AG09319 (cell line): ENCODE measurements at places on chromosomes 3 and 15.

GRCh38 chr15:101396484-101397261, 92.8 kb downstream of the PCSK6 start:
- no peak for DNase-seq

- no peak for DNase-seq
Observed at GRCh38 chr3:185983495-185984141, 45.8 kb upstream of the TRA2B start.

DNA sequence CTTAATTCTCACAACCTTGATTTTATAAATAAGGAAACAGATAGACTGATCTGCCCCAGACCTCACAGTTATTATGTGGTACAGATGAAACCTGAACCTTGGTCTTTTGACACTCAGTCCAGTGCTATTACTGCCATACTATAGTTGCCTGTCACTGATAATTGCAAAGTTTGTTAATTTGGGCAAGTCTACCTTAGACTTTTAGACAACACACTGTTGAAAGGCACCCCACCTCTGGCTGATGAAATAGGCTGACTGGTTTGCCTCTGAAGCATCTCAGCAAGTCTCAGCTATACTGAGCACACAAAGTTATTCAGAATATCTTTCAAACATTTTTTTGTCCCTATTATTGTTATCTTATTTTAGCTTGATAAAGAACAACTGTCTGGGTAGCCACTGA, 53.1 kb upstream of the MAP4 start:
- DNase-seq: no peak

DNA sequence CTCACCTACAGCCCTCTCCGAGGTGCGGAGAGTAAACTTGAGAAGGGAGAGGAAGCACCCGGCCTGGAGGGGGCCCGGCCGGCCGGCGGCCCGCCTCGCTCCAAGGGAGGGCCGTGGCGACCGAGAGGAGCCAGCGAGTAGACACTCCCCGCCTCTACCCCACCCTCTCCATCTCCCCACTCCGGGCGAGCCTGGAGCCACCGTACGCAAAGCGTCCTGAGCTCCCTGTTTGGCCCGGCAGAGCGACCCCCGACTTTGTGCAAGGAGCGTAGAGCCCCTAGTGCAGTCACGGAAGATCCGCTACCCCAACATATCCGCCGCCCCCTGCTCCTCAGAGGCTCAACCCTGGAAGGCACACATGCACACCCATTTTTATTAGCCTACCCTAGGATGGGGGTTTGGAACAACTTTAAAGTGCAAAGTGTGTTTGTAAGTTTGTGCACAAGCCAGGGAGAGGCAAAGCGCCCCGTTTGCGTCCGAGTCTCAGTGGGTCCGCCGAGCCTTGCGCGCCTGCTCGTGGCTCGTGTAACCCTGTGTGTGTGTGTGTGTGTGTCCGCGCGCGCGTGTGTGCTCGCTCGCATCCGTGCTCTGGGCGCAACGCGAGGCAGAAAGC, 508 bp upstream of the SMAD6 start:
- no peak for DNase-seq

DNA sequence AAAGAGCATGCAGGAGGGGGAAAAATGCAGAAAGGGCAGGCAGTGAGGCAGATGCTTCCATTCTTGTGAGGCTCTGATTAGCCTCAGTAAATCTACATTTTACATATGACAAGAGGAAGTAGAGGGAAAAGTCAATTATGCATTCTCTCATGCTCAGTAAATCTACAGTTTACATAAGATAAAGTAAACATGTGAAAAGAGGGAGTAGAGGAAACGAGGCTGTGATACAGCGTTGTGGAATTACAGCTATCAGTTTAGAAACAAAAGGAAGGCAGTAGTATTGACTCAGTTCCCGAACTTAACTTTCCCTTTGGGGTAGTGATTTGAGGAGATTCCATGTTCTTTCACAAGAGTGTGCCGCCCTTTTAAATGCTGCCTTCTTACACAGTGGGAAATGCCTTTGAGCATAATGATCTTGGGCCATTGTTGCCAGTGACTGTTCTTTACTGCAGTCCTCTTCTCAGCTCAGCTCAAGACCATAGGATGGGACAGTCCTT, 39.3 kb downstream of the OSTN start:
- DNase-seq: no peak

DNA sequence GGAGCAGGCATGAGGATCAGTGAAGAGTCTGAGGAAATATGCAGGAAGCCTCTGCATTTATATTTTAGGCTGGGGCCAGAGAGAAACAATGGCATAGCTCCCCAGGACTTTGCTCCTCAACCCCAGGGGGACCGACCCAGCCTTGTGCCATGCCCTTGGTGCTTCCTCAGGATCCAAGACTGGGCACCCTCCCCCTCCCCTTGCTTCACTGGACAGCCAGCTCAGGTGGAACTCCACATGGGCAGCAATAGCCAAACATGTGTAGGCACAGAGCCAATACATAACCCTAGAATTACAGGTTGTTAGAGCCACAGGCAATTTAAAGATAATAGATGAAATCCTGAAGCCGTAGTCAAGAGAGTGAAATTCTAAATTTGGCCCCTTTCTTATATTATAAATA, 73.0 kb upstream of the ETV5 start:
- DNase-seq: no peak

DNA sequence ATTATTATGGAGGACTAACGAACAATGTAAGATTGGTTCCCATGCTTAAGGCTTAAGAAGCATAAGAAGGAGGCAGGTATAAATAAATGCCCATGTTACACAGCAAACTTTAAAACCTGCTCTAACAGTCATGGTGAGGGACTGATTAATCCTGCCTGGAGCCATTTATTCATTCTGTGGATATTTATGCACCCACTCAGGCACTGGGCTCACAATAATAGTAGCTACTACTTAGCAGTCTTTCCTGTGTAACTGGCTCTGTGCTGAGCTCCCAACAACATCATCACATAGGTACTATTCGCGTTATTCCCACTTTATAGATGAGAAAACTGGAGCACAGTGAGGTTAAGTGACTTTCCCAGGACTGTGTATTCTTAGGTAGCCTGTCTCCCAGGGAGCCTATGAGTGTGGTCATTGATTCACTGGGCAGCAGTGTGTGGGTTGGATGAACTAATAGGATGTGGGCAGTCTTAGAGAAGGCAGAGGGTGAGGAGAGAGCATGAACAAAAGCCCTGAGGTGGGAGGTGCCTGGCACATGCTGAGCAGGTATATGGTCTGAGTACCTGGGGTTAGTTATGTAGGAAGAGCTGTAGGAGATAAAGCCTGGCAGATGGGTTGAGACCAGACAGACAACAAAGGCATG, 44.1 kb upstream of the UMPS start:
- DNase-seq: no peak

DNA sequence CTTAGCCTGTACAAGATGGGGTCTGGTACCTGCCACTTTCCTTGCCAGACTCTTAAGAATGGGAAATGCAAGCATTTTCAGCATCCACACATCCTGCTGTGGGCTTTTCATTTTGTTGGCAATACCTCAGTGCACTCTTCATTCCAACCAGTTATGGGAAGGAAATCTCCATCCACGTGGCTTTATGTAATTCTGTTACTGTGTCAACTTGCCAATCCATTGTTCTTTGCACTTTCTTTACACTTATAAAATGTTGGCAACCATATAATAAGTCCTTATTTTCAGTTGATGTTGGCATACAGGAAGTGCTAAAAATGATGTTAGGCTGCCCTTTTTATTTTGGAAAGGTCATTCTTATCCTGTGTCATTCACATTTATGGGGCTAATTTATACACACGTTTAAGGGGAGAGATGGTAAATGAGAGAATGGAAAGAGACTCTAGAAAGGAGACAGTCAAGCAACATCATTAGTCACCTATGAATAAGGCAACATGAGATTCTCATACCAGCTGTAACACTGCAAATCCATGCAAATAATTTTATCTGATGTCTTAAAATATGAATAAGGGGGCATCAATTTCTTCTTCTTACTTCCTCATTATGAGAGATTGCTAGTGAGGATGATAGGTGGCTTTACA, 238.7 kb downstream of the CHST2 start:
- DNase-seq: no peak

- DNase-seq: no peak
Observed at GRCh38 chr3:117278424-117279190, 569.0 kb downstream of the TUSC7 start.

- no peak for DNase-seq
Observed at GRCh38 chr3:54004335-54004734, 112.7 kb upstream of the SELENOK start.

- DNase-seq: no peak
Observed at GRCh38 chr3:172803489-172803888, 53.0 kb downstream of the ECT2 start.

GRCh38 chr3:43468133-43468532, 153.7 kb downstream of the ANO10 start:
- no peak for DNase-seq

- DNase-seq: peak; percentile 7
Observed at GRCh38 chr15:38299216-38299615, 46.6 kb downstream of the SPRED1 start.

GRCh38 chr15:55195996-55196395, 745 bp downstream of the RSL24D1 start:
- DNase-seq: no peak

DNA sequence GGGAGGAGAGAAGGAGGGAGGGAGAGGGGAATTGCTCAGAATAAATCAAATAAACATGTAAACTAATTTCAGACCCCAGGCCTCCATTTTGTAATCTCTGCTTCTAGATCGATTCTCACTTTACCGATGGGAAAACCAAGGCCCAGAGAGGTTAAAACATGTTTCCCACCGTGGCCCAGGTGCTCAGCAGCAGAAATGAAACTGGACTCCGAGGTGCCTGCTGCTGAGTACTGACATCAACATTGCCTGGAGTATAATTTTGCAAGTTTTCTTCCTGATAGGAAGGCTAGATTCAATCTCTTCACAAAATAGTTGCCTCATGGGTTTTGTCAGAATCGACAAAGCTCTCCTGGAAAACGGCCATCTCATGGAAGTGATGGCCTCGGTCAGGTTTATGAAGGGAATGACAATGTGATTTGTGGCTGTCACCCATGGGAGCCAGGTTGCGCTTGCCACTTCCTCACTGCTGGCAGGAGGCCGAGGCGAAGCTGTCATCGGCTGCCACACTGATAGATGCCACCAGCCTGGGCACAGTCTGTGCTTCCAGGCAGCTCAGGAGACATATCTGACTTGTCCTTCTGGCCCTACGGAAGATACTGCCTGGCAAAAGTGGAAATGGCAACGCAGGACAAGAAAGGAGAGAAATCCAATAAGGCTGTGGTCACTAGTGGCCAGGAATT, 133.1 kb upstream of the LRRN1 start:
- DNase-seq: no peak

GRCh38 chr3:43792904-43793303, 102.2 kb downstream of the ABHD5 start:
- DNase-seq: no peak

DNA sequence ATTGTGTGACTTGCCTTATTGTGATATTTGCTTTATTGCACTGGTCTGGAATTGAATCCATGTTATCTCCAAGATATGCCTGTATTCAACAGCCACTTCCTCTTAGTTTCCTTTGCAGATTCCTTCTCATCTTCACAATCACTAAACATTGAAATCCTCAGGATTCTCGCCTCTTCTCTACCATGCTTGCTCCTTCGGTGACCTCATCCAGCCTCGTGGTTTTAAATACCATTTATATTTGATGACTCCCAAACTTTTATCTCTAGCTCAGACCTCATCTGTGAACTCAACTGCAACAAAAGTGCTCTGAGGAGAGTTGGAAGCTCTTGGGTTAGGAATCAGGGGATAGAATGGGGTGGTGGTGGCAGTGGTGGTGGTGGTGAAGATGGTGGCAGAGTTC, 19.9 kb downstream of the POLR2M start:
- no peak for DNase-seq

DNA sequence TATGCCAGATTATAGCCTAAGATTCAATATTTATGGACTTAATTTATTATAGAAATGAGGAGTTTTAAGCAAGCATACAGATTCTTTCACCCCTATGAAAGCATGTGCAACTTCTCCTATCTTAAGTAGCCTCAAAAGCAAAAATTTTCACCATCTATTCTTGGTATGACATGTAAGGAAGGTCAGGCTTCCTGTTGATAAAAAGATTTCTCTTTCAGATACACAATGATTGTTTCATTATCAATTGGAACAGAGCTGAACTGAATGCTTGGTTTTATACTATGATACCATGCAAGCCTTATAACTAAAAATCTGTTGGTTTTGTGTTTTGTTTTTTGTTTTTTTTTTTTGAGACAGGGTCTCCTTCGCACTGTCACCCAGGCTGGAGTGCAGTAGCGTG, 3.9 kb downstream of the GRK7 start:
- no peak for DNase-seq

DNA sequence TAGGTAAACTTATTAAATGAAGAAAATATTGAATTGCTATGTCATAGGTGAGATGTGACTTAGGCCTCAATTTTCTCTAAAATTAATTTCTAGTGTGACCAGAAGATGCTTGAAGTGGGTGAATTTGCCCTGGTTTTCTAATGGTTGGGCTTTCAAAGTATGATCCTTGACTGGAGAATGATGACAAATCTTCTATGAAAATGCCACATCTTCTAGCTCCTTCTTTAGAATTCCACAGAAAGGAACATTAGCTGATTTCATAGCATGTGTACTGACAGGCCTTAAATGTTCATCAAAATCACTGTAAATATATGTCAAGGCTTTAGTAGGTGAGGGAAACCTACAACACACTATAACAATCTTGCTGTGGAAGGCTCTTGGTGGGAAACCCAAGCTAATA, 8.9 kb downstream of the ABI3BP start:
- DNase-seq: no peak

DNA sequence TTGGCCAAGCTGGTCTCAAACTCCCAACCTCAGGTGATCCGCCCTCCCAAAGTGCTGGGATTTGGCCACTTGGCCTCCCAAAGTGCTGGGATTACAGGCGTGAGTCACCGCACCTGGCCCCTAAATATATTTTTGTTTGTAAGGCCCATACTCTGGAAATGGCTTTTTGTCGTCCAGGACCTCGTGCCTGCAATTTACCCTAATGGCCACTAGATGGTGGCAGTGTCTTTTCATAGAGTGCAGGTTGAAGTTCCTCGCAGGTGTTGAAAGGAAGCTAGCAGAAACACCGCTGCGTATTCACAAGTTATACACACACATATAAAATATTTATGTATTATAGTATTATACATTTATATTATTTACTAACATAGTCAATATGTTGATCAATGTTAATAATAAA, 97.2 kb downstream of the LRTM1 start:
- DNase-seq: no peak

GRCh38 chr3:44125882-44126281, 115.8 kb upstream of the TOPAZ1 start:
- no peak for DNase-seq

GRCh38 chr3:64792445-64792844, 104.6 kb upstream of the ADAMTS9 start:
- no peak for DNase-seq

GRCh38 chr3:59401924-59402323, 352.1 kb upstream of the CFAP20DC start:
- no peak for DNase-seq

- no peak for DNase-seq
Observed at GRCh38 chr3:189727898-189728297, 96.7 kb downstream of the TP63 start.

- DNase-seq: no peak
Observed at GRCh38 chr15:38696109-38696727, 131.6 kb upstream of the RASGRP1 start.

- DNase-seq: no peak
Observed at GRCh38 chr3:65971293-65972252, 67.1 kb downstream of the MAGI1 start.
